ENCODE measurements at places on chromosomes 11 and 22.

DNA sequence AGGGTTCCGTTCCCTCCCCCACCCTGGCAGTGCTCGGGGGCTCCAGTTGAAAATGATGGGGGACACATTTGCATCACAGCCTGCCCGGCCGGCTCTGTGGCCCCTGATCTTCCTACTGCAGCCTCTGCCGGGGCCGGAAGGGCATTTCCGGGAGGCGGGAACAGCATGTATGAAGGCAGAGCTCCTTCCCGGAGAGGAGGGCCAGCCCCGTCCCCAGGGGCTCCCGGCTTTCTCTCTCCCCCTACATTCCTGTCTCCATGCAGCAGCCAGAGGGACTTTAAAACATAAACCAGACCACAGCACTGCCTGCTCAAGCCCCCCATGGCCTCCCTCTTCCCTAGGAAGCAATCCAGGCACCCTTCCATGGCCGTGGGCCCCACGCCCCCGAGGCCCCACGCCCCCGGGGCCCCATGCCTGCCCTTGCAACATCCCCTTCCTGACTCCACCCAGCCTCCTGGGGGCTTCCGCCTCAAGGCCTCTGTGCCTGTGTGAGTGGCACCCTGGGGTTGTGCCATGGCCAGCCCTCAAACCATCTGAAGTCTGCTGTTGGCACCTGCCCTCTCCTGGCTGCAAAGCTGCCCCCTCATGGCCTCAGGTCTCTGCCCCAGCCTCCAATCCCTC lies 73.1 kb downstream of the CDKN1C start:
- DNase-seq, result no peak

- no peak for DNase-seq
Measured at GRCh38 chr11:86926975-86927374, 28.2 kb downstream of the FZD4 start.

GRCh38 chr11:130625578-130626306 lies 177.3 kb downstream of the ADAMTS15 start:
- DNase-seq, result no peak

GRCh38 chr11:10298342-10298741 lies 4.3 kb upstream of the SBF2 start:
- DNase-seq, result no peak

- no peak for DNase-seq
Measured at GRCh38 chr11:64291752-64292459, 804 bp downstream of the KCNK4 start.

Measured in stimulated activated CD8-positive, alpha-beta memory T cell treated with anti-CD3 and anti-CD28 coated beads, Interleukin-7, amount 100 ng/mL, for 1 hour (primary cell).